ENCODE measurements at places on chromosomes 2 and 18. TPM values are rescaled to one million over a fixed set of nuclear protein-coding genes. Genes with fewer than 3 reads are reported as not detected.
A peak's percentile ranks its signal among the peaks of the same experiment; 100 is the strongest.

The CPO gene
- not detected for total RNA-seq

GRCh38 chr2:197515739-197516392 is at the start of gene MOB4:
TSS of gene MOB4 (plus strand) at chr2:197516066. CDS start at chr2:197516087, 21 bp downstream.
- H3K4me3 ChIP-seq, result peak within 1 kb of the TSS; percentile 94
- peaks cover 21% of the 10 kb centered on the region for H3K4me1 ChIP-seq
- H3K36me3 ChIP-seq, result peaks cover 8% of the 10 kb centered on the region
- H3K27me3 ChIP-seq, result no peaks in the 10 kb centered on the region
- H3K27ac ChIP-seq, result peak within 1 kb of the TSS; percentile 91

The RAB27B gene
- 0.45 TPM for total RNA-seq

DNA sequence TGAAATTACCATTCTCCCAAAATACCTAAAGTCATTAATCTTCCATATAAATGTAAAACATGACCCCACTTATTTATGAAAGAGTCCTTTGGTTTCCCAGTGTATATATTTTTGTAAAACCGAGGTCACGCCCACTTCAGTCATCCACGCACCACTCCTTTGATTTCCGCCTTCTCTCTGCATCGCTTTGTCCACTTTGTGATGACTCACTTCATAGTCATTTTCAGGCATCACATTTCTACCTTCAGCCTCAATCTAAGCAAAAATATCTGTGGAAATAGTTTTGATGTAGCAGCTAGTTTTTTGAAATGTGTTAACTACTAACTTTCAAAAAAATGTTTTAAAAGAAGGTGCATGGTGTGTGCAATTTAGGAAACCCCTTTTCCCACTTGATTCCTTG is 793.5 kb upstream of the SOX11 start:
- H3K4me3 ChIP-seq, result no peak overlapping the region
- H3K4me1 ChIP-seq, result no peaks in the 10 kb centered on the region
- no peak overlapping the region for H3K27ac ChIP-seq
- DNase-seq, result no peak
- H3K27me3 ChIP-seq, result no peaks in the 10 kb centered on the region
- H3K36me3 ChIP-seq, result no peaks in the 10 kb centered on the region

- peaks cover 13% of the 10 kb centered on the region for H3K27me3 ChIP-seq
- DNase-seq, result peak; percentile 77
- H3K27ac ChIP-seq, result no peak overlapping the region
- no peaks in the 10 kb centered on the region for H3K4me1 ChIP-seq
Observed at GRCh38 chr2:151238527-151239487, 22.9 kb downstream of the RBM43 start.

DNA sequence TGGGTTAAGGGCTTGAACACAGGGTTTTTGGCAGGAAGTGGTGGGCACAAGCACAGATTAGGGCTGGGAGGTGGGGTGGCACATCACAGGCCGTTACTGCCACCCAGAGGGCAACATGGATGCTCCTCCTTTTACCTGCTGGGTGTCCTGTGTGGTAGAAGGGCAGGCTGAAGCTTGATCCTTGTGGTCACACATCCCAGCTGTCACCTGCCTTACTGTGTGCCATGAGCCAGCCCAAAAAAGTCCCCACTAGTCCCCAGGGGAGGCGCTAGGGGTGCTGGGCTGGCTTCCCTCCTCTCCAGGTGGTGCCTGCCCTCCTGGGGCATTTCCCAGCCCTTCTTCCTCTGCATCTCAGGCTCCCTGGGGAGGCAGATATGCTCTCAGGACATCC is 50.5 kb upstream of the ALPP start:
- H3K27ac ChIP-seq, result no peak overlapping the region
- no peaks in the 10 kb centered on the region for H3K36me3 ChIP-seq
- peaks cover 2% of the 10 kb centered on the region for H3K4me1 ChIP-seq
- H3K27me3 ChIP-seq, result no peaks in the 10 kb centered on the region
- no peak overlapping the region for H3K4me3 ChIP-seq

GRCh38 chr18:60599995-60600394 is 227.4 kb upstream of the MC4R start:
- H3K4me3 ChIP-seq, result no peak overlapping the region
- no peaks in the 10 kb centered on the region for H3K27me3 ChIP-seq
- H3K36me3 ChIP-seq, result no peaks in the 10 kb centered on the region
- H3K4me1 ChIP-seq, result no peaks in the 10 kb centered on the region

DNA sequence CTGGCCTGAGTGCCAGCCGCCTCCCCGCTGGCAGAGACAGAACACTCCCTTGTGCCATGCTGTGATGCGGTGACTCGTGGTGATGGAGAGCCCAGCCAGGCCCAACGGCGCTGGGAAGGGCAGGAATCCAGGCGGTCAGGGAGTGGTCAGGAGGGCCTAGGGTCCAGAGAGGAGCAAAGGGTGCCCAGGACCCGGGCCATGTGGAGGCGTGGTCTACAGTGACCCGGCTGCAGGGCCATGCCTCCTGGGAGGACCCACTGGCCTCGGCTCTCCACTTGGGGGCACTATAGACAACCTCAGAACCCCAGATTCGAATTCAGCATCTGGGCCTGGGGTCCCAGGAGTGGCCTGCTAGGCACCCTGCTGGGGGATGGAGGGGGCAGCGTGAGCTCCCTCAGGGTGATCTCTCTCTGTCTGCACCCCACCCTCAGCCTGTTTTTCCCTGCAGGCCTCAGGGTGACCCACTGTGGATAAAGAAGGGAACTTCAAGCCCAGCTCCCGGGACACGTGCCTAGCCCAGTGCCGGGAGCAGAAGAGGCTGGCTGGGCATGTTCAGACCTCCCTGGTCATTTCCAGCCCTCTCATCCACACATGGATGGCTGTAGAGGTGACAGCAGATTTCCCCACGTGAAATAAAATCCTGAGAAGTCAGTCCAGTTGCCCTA is 13.0 kb downstream of the AMER3 start:
- no peak overlapping the region for H3K27ac ChIP-seq
- H3K36me3 ChIP-seq, result no peaks in the 10 kb centered on the region
- no peak for DNase-seq
- H3K4me3 ChIP-seq, result no peak overlapping the region

GRCh38 chr2:77834360-77835002 is 312.3 kb upstream of the LRRTM4 start:
- H3K36me3 ChIP-seq, result no peaks in the 10 kb centered on the region
- H3K27me3 ChIP-seq, result no peaks in the 10 kb centered on the region
- H3K4me3 ChIP-seq, result no peak overlapping the region
- no peaks in the 10 kb centered on the region for H3K4me1 ChIP-seq
- no peak overlapping the region for H3K27ac ChIP-seq

The PLCL1 gene
- 0.45 TPM for total RNA-seq

DNA sequence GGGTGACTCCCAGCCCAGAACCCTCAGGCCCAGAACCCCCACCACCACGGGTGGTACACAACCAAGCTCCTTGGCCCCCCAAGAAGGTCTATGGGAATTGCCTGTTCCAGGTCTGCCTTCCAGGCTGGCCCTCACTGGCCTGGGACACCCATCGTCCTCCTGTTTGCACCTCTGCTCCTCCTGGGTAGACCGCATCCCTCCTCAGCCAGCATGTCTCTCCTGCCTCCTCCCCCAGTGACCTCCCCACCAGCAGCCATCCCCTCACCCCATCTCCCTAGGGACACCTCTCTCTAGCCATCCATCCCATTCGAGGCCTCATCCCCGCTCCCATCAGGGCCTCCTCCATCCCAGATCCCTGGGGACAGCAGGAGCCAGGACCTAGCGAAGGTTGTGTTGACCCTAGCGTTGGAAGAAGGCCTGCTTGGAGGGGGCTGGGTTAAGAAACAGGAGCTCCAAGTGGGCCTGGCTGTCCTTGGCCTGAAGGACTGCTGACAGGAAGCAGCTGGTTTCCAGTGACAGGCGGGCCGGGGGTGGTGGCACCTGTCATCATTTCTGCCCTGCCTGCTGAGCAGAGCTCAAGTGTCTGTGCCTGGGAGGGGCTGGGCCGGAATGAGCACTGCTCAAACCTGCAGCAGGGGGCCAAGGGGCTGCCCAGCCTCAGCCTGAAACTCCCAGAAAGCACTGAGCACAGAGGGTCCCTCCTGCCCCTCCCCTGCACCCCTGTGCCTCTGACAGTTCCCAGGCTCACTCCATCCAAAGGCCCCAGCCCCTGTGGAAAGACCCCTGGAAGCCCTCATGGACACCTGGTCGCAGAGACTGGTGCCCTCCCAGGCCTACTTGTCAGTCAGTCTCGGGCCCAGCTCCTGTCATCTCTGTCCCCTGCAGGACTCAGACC is 96.0 kb upstream of the OTOS start:
- H3K36me3 ChIP-seq, result no peaks in the 10 kb centered on the region
- no peak for DNase-seq
- H3K4me3 ChIP-seq, result no peak overlapping the region
- H3K4me1 ChIP-seq, result no peaks in the 10 kb centered on the region

The BCL2 gene
- total RNA-seq, result 81.3 TPM

The HOXD3 gene
- total RNA-seq, result not detected

The WDR35 gene
- 8.1 TPM for total RNA-seq

DNA sequence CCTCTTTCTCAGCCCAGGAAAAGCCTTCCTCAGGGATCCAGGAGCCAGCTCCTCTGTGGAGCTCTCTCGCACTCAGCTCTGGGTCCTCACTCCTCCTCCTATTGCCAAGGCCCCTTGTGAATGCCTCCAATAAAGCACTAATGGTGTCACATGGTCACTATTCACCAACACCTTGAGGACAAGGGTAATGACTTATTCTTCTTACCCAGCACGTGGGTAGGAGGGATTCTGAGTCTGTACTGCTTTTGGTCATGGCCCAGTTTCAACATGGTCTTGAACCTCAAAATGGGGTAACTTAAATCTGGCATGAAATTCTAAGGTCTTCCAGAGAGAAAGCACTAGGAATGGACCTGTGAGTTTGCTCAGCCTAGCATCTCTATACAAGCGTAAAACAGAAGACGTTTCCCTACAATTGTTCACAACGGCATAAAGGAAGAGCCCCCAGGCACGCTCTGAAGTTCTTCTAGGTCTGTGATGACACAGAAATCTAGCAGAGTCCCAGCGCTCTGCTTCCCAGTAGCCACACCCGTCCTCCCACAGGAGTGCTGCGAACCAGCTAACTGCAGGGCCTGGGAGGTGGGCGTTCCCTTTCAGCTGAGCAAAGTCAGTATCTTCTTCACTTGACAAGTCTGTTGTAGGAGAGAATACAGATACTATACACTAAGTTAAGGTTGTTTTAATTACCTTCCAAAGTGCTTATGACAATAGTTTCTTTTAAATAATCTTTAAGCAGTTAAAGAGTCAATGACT is 14.6 kb upstream of the KIDINS220 start:
- no peak for DNase-seq
- peaks cover 2% of the 10 kb centered on the region for H3K4me1 ChIP-seq
- no peak overlapping the region for H3K4me3 ChIP-seq
- peaks cover 41% of the 10 kb centered on the region for H3K27me3 ChIP-seq
- no peaks in the 10 kb centered on the region for H3K36me3 ChIP-seq

The DPP10 gene
- not detected for total RNA-seq

DNA sequence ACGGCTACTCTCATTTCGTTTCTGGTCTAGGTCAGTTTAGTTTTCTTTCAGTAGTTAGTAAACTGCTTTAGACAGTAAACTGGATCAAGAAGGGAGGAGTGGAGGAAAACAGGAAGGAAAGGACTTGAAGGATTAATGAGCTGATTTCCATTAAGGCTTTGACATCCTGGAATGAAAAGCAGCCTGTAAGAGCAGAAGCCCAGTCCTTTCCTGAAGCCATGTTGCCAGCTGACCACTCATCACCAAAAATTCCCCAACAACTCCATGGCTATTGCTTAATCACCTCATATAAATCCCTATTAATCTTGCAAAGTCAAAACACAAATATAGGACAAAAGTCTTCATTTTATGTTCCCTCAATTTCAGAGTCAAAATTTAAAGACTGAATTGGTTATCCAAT is 113.7 kb upstream of the ZFP36L2 start:
- H3K27me3 ChIP-seq, result no peaks in the 10 kb centered on the region
- no peak overlapping the region for H3K4me3 ChIP-seq
- peaks cover 15% of the 10 kb centered on the region for H3K36me3 ChIP-seq
- DNase-seq, result no peak
- H3K4me1 ChIP-seq, result peaks cover 4% of the 10 kb centered on the region

The METTL4 gene
- total RNA-seq, result 17.7 TPM

GRCh38 chr2:180829261-180829660 is 151.1 kb upstream of the UBE2E3 start:
- no peaks in the 10 kb centered on the region for H3K27me3 ChIP-seq
- H3K4me3 ChIP-seq, result no peak overlapping the region
- no peak overlapping the region for H3K27ac ChIP-seq
- no peaks in the 10 kb centered on the region for H3K4me1 ChIP-seq
- DNase-seq, result no peak
- H3K36me3 ChIP-seq, result no peaks in the 10 kb centered on the region

DNA sequence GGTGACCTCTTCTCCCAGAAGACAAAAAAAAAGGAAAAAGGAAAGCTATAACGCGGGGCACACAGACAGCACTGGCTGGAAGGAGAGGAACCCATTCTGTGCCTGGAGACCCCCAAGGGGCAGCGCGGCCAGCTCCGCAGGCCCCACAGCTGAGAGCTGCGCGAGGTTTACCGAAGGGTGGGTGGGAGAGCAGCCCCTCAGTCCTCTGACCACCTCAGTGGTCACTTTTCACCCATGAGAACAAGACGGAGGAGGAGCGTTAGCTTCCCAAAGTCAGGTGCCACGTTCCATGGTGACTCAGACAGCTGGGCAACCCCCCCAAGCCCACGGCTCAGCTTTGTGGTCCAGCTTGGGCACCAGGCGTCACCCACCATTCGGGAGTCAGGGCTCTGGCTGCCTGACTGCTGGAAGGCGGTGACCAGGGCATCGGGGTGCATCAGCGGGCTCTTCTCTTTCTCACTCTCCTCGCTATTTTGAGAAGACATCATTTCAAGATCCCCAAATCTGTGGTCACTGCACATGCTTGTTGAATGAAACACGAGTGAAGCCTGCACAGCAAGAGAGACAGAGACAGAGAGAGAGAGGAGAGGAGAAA is 35.2 kb downstream of the RPL31 start:
- peaks cover 2% of the 10 kb centered on the region for H3K27me3 ChIP-seq
- H3K4me1 ChIP-seq, result peaks cover 5% of the 10 kb centered on the region
- no peak overlapping the region for H3K4me3 ChIP-seq
- no peak overlapping the region for H3K27ac ChIP-seq
- no peak for DNase-seq

DNA sequence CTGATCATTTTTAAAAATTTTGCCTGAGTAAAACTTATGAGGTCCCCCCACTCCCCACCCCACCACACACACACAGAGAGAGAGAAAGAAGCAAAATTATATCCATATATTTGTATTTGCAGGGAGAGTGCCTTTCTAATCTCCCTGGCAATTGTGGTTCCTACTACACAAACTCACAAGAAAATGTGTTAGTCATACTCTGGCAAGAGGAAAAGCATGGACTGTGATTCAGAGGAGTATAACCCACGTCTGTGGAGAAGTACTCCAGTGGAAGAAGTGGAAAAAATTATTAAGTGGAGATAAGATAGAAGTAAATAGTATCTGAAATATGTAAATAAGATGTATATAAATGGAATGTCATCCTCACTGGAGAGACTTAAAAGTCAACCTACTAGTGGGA is 114.0 kb downstream of the DSEL start:
- H3K27ac ChIP-seq, result no peak overlapping the region
- H3K4me1 ChIP-seq, result no peaks in the 10 kb centered on the region
- H3K27me3 ChIP-seq, result peaks cover 2% of the 10 kb centered on the region
- DNase-seq, result no peak
- no peaks in the 10 kb centered on the region for H3K36me3 ChIP-seq

The TSPYL6 gene
- total RNA-seq, result not detected

Measured in activated CD4-positive, alpha-beta T cell treated with anti-CD3 and anti-CD28 coated beads, Interleukin-2, amount 10 ng/mL, durations not matched to agents 24 days and 14 days (primary cell).